NCI-H2081 (cell line): ENCODE measurements at places on chromosomes 6 and 20.

GRCh38 chr6:30828027-30828962 is 56.0 kb upstream of the DDR1 start:
- peak; percentile 56 for DNase-seq

DNA sequence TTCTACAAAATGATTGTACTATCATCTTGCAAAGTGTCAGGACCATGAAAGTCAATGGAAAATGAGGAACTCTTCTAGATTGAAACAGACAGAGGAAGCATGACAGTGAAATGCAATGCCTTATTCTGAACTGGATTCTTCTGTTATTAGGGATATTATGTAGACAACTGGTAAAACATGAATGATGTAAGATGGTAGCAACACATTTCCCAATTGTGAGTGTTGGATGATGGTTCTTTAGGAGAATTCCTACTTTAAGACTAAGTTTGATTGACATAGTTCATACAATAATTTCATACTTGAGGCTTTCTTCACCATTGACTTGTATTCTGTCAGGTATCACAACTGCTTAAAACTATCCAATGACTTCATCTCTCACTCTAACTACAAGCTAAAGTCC is 4.5 kb downstream of the UBE3D start:
- DNase-seq: no peak

- DNase-seq: no peak
Measured at GRCh38 chr6:121853686-121854085, 418.2 kb downstream of the GJA1 start.

- peak; percentile 90 for DNase-seq
Measured at GRCh38 chr6:79544939-79545450, 7.8 kb upstream of the LCA5 start.

DNA sequence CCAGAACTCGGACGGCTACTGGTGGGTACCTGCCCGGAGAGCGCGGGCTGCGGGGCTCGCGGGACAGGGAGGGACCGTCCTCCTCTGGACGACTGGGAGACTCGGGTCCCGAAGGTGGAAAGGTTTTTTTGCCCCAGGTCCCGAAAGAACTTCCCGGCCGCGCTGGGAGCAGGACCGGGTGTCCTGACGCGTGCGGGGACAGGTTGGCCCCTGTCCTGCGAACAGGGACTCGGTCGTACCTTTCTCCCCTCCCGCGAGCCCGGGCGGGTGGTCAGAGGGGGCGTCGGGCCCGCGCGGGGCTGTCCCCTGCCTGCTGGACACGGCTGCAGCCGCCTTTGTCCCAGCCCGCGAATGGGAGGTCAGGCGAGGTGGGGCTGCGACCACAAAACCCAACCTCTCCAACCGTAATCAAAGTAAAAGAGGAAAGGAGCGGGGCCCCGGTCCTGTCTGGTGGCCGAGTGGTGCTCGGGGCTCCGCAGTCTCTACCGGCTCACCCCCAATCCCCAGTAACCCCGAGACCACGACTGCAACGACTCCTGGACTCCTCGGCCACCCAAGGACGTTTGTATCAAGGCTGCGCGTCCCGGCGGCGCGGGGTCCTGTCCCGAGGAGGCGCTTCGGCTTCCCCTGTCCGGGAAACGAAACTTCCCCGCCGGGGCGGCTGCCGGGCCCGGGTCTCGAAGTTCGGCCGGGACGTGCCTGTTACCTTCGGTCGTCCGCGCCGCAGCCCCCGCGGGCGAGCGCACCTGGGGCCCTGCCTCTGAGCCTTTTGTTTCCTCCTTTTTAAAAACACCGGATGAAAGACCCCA is 798 bp downstream of the DSP start:
- DNase-seq: peak; percentile 63

DNA sequence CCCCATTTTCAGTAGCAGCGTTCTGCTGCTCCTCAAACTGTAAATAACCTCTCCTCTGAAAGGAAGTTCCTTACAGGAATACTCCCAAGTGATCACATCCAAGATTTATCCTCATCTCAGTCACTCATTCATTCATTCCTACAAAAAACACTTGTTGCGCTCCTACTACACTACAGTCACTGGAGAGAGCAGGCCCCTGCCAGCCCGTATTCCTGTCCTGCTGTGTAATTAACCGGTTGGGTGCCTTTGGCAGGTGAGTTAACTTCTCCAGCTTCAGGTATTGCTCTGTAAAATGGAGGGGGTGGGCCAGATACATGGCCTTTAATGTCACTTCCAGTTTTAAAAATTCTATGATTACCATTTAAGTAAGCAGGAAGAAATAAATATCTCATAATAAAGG is 15.0 kb upstream of the ZBTB24 start:
- DNase-seq: no peak

- no peak for DNase-seq
Measured at GRCh38 chr6:170420791-170421776, 114.5 kb downstream of the FAM120B start.

GRCh38 chr20:4840801-4841200 is 119.1 kb downstream of the PRND start:
- DNase-seq: no peak

GRCh38 chr6:142693441-142693840 is 251.5 kb downstream of the HIVEP2 start:
- no peak for DNase-seq

- peak; percentile 25 for DNase-seq
Measured at GRCh38 chr20:62822788-62823651, 6.2 kb downstream of the COL9A3 start.

- DNase-seq: no peak
Measured at GRCh38 chr20:41426086-41426830, 59.6 kb upstream of the EMILIN3 start.

- no peak for DNase-seq
Measured at GRCh38 chr6:145110109-145110508, 625.2 kb downstream of the EPM2A start.

- DNase-seq: no peak
Measured at GRCh38 chr6:145540741-145541140, 194.6 kb downstream of the EPM2A start.

- no peak for DNase-seq
Measured at GRCh38 chr6:169292338-169293124, 38.9 kb upstream of the THBS2 start.

GRCh38 chr6:165183071-165183470 is 126.3 kb downstream of the C6orf118 start:
- DNase-seq: no peak

- DNase-seq: no peak
Measured at GRCh38 chr20:34016736-34017135, 23.0 kb downstream of the RALY start.

DNA sequence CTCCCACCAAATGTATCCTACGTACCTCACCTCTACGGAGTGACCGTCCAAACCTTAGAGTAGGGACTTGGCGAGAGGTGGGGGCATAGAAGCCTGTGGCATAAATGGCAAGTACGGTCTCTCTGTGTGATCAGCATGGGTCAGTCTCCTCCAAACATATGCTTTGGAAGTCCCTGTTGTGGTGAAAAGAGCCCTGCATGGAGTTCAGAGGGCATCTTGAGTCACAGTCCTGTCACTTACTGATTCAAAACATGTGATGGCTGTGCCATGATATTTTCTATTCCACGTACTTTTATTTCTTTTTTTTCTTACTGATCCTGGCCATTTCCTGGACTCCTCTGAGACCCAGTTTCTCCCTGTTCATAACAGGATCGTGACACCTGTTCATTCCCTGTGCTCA is 67.5 kb upstream of the CEP85L start:
- DNase-seq: no peak

DNA sequence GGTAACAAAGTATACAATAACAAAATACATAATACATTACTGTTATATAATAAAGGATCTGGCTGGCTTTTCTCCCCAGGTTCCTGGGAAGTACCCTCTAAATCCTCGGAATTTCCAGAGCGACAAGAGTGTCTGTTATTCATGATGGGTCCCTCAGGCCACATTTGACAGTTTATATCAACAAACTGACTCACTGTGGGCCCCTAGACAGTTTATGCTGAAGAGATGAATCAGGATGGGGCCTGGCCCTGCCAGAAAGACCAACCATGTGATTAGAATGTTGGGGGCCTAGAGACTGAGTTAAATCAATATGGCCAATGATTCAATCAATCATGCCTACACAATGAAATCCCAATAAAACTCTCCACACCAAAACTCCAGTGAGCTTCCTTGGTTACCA is 13.5 kb downstream of the USP45 start:
- DNase-seq: no peak

- DNase-seq: no peak
Measured at GRCh38 chr6:108738684-108739416, 109.4 kb upstream of the ARMC2 start.

- no peak for DNase-seq
Measured at GRCh38 chr6:154380741-154381140, 24.1 kb upstream of the IPCEF1 start.

GRCh38 chr6:4913705-4914419 is 90.0 kb downstream of the RPP40 start:
- DNase-seq: no peak

DNA sequence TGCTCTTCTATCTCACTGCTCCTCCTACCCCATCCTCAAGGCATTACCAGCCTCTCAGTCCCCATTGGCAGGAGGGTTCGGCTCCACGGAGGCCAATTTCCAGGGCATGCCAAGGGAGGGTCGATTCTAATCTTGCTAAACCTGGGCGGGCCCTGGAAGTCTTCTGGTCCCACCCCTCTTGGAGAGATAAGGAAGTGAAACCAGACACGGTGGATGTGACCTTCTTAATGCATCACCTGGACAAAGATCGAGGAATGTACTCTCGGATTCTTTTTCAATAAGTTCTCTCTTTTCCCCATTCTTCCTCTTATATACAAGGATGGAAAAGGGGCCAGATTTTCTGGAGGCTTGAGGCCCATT is 112.2 kb upstream of the ARMC2 start:
- no peak for DNase-seq

DNA sequence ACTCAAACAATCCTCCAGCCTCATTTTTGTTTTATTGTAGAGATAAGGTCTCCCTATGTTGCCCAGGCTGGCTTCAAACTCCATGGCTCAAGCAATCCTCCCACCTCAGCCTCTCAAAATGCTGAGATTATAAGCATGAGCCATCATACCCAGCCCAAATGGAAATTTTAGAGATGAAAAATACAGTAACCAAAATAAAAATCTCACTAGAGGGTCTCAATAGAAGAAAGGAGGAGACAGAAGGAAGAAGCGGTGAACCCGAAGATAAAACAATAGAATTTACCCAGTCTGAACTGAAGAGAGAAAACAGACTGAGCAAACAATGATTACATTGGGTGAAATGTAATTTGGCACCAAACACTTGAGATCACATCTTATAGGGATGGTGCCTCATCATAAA is 16.7 kb upstream of the OLIG3 start:
- no peak for DNase-seq

DNA sequence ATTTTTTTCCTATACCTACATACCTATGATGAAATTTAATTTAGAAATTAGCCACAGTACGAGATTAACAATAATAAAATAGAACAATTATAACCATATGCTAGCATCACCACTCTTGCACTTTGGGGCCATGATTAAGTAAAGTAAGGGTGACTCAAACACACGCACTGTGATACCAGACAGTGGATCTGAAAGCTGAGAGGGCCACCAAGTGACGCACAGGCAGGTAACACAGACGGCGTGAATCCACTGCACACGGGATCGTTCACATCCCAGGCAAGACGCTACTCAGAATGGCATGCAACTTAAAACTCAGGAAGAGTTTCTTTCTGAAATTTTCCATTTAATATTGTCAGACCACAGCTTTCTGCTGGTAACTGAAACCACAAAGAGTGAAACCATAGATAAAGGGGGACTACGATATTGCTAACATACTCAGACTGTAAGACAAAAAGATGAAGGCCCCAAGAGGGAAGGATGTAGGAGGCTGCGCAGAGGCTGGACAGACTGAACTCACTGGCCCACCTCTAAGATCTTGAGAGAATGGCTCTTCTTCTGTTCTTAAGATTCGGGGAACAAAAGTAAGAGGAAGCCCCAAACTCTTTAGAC is 17.9 kb downstream of the RRBP1 start:
- no peak for DNase-seq

DNA sequence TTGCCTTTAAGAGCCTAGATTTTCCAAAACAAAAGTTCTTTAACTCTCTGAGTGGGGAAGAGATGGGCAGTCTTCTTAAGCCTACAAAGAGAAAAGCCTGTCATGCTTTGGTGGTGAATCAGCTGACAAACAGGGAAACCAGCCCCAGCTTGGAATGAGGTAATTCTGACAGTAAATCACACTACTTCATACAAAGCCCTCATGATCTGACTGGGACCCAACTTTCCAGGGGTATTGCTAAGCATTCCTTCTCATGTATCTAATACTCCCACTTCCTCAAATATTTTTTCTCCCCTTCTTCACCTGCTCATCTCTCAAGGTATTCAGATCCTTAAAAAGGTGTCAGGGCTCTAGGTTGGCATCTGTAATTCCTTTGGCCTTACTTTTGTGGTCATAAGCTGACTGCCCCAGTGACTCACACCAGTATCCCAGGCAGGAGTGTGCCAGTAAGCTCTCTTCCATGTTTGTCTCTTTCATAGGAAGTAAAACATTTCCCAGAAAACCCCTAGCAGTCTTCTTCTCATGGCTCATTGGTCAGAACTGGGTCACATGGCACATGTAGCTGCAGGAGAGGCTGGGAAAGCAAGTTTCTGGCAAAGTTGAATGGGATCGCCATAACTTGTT is 15.0 kb upstream of the TBC1D22B start:
- no peak for DNase-seq

DNA sequence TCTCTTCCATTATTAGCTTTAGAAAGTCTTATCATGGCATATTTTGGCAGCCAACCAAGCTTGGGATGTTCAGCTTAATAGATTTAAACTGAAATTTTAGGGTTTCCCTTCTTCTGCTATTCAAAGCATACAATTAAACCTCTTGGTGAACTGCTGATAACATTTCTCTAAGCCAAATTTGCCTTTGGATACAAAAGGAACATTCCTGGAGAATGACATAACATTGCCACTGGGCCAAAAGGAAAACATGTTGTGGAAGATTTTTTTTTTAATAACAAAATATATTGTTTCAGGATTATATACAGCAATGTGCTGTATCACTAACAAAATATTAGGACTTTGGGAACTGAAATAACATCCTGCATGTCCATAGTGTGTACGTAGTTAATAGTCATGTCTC is 215.1 kb upstream of the TBX18 start:
- no peak for DNase-seq

DNA sequence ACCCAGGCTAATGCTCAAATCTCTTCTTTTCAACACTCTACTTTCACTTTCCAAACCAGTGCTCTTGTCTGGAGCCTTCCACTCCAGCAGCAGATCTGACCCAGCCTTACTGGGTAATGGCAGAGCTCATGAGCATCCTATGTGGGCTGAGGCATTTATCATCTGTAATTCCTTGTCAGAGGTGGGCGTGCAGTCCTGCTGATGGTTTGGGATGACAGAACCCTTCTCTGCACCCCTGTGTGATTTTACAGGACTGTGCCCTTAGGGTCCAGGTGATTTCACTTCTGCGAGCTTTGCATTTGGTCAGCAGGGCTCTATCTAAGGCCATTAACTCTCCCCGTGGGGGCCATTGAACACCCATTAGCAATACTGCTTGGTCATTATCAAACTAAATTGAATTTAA is 55.4 kb downstream of the LAMA4 start:
- DNase-seq: no peak

DNA sequence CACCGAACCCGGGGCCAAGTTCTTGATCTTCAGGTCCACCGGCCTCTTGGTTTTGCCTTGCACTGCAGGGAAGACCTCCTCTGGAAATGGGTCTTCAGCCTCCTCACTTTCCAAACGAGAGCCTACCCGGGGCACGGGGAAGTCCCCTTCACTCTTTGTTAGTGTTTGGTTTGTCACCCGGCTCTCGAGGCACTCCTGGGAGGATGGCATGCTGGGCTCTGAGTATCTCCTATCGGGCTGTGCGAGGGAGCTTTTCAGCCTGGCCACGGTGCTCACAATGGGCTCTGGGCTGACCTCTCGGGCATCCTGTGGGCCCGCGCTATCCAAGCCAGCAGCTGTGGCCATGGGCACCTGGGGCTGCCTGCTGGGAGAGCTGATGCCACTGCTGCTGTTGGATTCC is 8.1 kb downstream of the TAGAP start:
- DNase-seq: no peak
